CD8-positive, alpha-beta memory T cell (primary cell): ENCODE measurements at places on chromosomes 13 and 19. TPM values are rescaled to one million over a fixed set of nuclear protein-coding genes. Genes with fewer than 3 reads are reported as not detected.

The OR7G2 gene
- not detected for total RNA-seq

DNA sequence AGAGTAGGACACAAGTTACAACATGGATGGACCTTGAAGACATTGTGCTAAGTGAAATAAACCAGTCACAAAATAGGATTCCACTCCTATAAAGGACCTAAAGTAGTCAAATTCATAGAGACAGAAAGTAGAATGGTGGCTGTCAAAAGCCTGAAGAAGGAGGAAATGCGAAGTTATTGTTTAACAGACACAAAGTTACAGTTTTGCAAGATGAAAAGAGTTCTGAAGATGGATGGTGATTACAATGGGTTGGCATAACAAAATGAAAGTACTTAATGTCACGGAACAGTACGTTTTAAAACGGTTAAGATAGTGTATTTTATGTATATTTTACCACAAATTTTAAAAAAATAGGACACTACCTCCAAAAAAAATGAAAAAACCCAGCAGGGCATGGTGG, 34.8 kb downstream of the FOXO1 start:
- DNase-seq: no peak

DNA sequence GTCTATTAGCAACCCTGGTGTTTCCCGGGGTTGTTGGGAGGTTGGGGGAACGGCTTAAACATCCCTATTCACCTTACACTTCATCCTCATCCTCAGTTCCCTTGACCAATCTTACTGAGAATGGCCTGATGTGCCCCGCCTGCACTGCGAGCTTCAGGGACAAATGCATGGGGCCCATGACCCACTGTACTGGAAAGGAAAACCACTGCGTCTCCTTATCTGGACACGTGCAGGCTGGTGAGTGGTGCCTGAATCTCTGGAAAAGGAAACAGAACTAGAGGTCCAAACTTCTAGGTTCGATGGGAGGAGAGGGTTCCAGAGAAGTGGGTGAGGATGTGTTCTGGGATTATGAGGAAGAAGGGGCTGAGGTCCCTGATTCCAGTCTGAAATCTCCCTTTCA, 5.9 kb downstream of the PINLYP start:
- no peak for DNase-seq

DNA sequence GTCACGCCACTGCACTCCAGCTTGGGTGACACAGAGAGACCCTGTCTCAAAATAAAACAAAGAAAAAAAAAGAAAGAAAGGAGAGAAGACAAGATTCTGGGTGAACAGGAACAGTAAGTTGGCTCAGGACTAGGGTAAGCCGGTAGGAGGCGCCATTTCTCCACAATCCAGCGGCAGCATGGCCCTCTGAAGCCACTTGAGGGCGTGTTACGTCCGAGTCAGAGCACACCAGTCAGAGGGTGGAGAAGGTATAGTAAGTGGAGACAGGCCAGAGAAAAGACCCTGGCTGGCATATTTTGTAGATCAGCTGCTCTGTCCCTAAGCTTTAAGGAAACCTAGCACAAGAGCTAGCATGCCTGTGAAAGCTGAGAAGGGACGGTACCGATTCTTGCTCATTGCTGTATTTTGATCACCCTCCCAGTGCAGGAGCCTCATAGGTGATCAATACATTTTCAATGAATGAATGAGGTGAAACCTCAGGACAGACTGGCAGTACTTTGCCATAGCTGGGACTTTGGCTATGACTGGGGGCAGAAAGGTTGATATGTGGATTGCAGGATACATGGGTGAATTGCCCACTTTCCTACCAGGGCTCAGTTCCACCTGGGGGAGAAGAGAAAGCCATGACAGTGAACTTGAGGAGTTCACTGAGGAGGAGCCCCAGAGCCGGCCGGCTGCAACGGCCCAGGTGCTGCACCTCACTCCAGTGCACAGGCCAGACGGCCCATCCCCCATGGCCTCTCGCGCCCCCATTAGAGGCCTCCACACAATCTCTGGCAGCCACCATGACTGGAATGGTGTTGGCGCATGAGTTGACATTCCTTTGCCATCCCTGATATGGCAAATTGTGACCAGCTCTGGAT, 23.5 kb downstream of the POU2F2 start:
- peak; percentile 79 for DNase-seq
